Thymus (tissue), 14 donors: ENCODE measurements at places on chromosomes 4 and X. TPM values are rescaled to one million over a fixed set of nuclear protein-coding genes. Genes with fewer than 3 reads are reported as not detected.
A peak's percentile ranks its signal among the peaks of the same experiment; 100 is the strongest.

DNA sequence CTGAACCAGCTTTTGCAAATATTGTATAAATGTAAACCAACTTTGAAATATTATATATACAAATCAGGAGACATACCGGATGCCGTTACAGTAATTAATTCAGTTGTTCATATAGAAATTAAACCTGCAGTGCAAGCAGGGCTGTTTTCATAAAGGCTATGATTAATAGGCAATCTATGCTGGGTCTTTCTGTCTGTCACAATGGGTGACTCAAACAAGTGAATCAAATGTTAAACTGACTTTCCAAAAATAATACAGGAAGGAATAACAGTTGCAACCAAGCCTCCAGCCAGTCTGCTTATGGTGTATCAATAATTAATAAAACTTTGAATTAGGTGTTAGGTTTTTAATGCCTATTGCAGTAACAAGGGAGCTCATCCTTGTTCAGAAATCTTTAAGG, 43.9 kb downstream of the GABRB1 start:
- no peak for DNase-seq

DNA sequence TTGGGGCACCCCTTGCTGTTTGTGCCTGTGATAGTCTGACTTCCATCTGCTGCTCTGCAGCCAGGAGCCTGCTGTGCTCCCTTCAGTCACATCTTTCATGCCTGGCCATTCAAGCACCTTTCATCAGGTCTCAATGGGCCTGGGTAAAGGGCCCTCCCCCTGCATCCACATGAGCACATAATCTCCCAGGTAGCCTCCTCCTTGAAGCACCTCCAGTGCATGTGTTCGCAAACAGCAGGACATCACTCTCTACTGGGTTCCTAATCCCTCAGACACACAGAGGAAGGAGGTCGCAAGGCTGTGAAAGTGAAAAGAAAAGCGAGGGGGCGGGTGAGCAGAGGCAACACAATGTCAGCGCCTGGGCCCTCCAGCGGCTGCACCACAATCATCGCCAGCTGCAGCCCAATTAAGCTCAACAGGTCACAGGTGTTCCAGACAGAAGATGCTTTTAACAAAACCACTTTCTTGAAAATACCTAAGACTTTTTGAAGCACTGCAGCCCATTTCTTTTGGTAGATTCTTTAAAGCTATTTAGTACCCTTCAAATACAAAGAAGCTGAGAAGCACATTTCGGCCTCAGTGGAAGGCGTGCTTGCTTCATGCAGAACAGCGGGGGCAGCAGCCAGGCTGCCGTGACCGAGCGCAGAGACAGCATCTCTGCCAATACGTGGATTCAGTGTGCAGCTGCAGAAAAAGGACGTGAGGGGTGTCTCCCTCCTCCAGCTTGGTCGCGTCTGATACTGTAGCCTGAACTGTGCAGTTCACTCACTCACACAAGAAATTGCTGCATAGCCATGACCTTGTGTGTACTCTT, 92.2 kb upstream of the SPRY1 start:
- peak; percentile 85 for DNase-seq

- DNase-seq, result no peak
Measured at GRCh38 chr4:76624241-76624681, 189.2 kb downstream of the SHROOM3 start.

DNA sequence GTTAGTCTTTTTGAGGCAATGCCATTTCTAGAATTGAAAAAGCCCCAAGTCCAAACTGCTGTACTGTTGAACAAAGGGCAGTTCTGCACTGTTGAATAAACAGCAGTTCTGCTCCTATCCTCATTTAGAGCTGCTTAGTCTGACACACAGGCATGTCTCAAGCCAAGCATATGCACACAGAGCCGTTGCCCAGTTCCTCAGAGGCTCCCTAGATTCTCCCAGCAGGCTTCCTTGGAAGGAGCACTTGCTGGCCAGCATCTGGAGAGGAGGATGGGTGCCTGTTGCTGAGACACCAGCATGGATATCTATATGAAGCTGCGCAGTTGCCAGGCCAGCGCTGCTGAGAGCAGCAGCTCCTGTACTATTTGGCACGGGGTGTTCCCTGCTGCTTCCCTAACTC, 138.3 kb upstream of the USP38 start:
- no peak for DNase-seq

DNA sequence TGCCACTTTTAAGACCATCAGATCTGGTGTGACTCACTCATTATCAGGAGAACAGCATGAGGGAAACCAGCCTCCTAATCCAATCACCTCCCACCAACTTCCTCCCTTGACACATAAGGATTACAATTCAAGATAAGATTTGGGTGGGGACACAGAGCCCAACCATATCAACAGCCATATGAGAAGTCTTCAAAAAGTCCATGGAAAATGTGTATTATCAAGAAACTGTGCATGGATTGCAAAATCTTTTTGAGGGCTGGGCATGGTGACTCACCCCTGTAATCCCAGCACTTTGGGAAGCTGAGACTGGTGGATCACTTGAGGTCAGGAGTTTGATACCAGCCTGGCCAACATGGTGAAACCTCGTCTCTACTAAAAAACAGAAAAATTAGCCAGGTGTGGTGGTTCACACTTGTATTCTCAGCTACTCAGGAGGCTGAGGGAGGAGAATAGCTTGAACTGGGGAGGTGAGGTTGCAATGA, 17.8 kb upstream of the RPL39 start:
- no peak for DNase-seq

- DNase-seq, result no peak
Measured at GRCh38 chr4:176002007-176002613, 63.5 kb upstream of the WDR17 start.

- no peak for DNase-seq
Measured at GRCh38 chr4:8607603-8608481, 15.3 kb downstream of the CPZ start.

DNA sequence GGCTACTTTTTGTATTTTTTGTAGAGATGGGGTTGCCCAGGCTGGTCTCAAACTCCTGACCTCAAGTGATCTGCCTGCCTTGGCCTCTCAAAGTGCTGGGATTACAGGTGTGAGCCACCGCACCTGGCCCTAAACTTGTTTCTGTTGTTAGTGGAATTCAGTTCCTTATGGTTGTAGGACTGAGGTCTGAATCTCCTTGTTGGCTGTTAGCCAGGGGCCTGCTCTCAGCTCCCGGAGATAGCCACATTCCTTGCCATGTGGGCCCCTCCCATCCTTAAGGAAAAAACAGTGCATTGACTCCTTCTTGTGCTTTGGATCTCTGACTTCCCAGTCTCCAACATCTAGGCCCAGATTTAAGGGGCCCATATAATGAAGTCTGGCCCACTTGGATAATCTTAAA, 49.4 kb upstream of the NYX start:
- no peak for DNase-seq

DNA sequence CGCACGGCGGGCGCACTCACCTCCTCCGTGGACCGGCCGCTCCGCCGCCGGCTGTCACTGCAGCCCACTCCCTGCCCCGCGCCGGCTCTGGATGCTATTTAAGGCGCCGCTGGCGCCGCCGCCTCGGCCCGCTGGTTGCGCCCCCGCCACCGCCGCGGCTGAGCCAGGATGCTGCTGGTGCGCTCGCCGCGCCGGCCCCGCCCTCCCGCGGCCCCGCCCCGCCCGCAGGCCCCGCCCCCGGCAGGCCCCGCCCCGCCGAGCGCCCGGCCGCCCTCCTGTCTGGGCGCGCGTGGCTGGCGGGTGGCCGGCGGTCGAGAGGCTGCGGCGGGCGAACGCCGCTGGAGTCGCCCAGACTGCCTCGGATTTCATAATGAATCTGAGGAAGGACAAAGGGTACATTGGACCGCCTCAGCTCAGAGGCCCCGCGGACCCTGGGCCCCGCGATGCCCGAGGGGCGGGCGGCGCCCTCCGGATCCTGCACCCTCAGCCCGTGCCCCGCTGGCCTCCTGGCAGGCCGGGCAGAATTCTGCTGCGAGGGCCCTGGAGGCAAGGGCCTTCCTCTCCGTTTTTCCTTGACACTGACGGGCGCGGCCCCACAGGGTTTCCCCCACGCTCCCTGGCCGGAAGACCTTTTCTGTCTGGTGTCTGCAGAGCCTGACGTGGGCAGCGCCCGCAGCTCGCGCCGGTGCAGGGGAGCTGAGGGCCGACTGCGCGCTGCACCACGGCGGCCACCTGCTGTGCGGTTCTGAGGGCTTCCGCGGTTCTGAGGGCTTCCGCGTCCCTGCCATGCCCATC, at the start of gene ACSL1:
Gene ACSL1 (minus strand): TSS at position 73 of the 795 bp plus-strand sequence. CDS start 22,454 bp downstream, outside the sequence.
- DNase-seq, result peak; percentile 76

- no peak for DNase-seq
Measured at GRCh38 chr4:177177541-177178081, 132.1 kb upstream of the NEIL3 start.

DNA sequence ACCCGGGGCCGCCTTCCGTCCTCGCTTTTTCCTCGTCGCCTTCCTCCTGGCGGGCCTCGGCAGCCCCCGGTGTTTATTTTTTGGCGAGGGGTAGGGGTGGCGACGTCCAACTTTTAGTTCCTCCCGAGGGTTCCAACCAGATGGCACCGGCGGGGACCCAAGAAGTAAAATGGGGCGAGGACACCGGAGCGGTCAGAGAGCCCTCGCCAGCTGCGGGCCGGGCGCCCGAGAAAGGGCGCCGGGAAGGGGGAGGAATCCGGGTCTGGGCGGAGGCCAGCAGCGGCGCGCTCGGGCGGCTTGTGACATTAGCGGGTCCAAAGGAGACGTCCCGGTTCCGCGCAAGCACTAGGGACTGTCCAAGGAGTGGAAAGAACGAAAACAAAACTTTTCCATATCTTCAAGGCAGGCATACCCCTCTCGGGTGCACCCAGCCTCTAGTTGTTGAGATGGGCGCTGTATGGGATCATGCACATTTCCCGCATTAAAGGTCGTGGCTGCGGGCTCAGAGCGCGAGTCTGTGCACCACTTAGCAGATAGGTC, 691 bp upstream of the USP46 start:
- no peak for DNase-seq

GRCh38 chrX:107601326-107601725, 27.0 kb upstream of the PRPS1 start:
- DNase-seq, result no peak

DNA sequence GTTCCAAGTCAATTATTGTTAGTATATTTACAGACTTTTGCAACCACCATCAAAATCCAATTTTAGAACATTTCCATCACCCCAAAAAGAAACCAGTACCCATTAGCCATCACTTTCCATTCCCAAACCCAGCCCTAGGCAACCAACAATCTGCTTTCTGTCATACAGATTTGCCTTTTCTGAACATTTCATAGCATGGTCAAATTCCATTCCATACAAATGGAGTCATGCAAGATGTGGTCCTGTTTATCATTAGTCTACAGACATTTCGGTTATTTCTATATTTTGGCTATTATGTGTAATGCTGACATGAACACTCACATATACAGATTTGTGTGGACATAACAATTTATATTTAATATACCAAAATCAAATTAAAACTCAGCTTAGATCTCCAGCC, 508.7 kb downstream of the ZNF674 start:
- no peak for DNase-seq

DNA sequence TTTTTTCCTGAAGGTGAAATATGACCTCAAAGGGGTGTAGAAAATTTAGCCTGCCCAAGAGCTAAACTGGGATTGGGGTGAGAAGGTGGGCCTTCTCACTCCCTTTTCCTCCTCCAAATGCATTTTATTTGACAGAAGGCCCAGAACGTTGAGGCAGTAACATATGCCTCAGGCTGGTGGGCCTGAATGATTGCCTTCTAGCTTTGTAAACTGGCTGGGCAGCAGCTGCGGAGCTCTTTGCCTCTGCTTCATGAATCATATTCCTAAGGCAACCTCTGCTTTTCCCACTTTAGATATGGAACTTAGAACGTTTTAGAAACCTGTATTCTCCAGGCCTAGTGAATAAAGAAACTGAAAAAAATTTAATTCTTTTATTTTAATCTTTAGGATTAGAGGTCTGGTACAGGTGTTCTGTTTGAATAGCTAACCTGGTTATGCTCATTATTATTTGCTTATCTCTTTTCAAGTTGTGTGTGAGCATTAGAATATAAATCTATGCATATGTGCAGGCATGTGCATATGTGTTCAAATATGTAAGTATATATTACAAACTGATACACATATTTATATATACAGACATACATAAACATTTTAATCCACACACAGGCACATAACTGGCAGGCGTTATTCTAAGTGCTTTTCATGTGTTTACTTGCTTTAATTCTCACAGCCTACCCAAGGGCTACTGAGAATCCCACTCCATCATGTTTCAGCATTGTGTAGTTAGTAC, 11.5 kb downstream of the PRDM8 start:
- DNase-seq, result no peak

DNA sequence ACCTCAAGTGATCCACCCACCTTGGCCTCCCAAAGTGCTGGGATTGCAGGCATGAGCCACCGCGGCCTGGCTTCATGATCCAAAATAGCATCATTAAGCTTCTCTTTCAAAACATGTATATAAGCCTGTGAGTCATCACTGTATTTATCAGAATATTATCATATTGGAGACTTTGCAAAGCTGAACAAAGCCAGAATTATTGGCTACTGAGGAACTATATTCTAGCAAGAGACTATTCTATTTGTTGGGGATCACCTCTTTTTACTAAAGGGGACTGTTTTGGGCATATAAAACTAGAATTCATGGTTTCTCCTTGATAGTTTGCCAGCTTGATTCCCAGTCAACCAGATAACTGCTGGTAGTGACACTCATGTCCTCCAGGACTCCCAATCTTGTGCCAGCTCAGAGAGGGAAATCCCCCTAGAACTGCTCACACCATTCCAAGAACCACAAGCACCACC, 40.1 kb downstream of the TET2 start:
- no peak for DNase-seq

GRCh38 chrX:50372966-50373365, 97.7 kb downstream of the DGKK start:
- DNase-seq, result no peak

DNA sequence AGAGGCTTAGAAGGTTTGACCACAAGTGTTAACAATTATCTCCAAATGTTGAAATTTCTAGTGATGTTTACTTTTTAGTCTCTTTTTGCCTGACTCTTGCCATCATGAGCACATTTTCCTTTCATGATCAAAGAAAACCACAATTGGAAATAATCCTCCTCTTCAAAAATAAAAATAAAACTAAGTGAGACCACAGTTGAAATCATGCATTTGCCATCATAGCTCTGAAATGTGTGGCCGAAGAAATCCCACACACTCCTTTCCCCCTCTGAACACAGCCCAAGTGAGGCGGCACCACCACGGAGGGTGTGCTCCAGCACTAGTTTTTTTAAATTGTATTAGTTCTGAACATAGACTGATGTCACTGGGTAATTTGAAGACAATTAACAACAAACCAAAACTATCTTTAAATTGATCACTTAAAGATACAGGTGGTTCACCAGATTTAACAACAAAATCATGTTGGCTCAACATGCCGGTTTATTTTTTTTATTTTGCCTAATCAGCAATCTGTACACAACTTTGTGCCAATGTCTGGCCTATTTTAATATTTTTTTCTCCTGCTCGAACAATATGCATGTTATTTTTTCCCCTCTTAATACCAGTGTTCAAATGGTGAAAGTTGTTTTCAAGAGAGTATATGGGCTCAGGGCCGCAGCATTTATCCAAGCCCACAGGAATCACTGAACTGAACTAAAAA, 17.6 kb downstream of the APBB2 start:
- no peak for DNase-seq

PPARGC1A gene
- total RNA-seq, result 1.4 TPM

HGFAC gene
- total RNA-seq, result 0.19 TPM

PWWP3B gene
- 0.24 TPM for total RNA-seq

ARMCX1 gene
- total RNA-seq, result 11.0 TPM

FOXP3 gene
- 1.9 TPM for total RNA-seq

MAML3 gene
- 4.3 TPM for total RNA-seq

EGFL6 gene
- 2.4 TPM for total RNA-seq

STAP1 gene
- total RNA-seq, result 17.3 TPM
